ENCODE measurements at places on chromosomes 13 and 19.

DNA sequence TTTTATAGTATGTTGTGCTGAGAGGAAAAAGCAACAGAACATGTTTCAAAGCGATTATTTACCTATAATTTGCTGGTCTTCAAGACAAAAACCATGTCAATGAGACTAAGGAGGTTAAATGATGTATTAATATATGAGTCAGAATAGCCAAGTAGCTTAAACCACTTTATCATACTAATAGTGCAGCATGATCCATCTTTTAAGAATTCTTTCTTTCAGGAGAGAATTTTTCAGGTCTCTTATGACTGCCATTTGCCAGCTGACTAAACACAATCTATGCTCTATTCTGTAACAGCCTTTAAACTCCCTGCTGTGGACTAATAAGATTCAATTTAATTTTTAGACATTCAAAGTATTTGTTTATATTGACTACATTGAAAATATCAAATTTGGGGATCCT, 93.7 kb downstream of the TRPC4 start:
- DNase-seq, result peak; percentile 72

- no peak for DNase-seq
These were observed 25.6 kb downstream of the EDNRB start for GRCh38 chr13:77893066-77893465.

- no peak for DNase-seq
These were observed 23.2 kb downstream of the RFX2 start for GRCh38 chr19:6087074-6087571.

DNA sequence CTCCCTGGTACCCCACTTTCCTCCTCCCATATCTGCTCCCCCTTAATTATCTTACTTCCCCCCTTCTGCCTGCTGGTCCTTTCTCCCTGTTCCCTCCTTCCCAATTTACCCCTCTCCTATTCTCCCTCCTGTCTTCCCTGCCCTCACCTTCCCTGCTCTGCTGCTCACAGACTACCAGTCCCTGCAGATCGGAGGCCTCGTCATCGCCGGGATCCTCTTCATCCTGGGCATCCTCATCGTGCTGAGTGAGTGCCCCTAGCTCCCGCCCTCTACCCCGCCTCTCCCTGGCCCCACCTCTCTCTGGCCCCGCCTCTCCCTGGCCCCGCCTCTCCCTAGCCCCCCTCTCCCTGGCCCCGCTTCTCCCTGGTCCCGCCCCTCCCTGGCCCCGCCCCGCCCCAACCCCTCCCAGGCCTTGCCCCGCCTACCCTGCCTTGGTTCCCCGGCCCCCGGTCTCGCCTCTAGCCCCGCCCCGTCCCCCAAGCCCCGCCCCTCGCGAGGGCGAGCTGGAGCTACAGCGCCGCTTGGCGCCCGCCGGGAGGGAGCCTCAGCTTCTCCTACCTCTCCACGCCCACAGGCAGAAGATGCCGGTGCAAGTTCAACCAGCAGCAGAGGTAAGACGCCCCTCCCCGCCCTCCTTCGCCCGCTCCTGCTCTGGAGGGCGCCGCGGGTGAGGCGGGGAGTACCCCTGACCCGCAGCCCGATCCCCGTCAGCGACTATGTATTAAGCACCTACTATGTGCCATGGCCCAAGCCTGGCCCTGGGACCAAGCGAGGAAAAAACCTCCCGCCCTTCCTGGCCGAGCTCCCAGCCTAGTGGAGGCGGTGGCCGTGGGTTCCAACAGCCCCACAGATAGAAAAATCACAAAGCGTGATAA, 1.9 kb upstream of the FXYD7 start:
- peak; percentile 84 for DNase-seq

DNA sequence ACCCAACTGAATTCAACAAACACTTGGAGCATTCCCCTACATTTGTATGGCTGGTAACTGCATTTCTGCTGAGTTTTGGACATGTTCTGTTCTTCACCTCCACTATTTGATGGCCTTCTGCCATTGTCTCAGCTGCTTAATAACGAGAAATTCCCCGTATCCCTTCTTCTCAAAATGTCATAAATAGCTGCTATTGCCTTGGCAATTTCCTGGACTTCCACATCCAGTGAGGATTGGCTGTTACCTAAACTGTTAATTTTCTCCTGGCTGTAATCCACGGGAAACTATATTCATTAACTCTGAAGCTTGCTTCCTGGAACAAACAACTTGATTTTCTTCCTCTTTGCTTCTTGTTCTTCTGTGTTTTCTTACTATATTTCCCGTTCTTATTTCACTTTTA, 69.5 kb upstream of the TDRD3 start:
- no peak for DNase-seq

DNA sequence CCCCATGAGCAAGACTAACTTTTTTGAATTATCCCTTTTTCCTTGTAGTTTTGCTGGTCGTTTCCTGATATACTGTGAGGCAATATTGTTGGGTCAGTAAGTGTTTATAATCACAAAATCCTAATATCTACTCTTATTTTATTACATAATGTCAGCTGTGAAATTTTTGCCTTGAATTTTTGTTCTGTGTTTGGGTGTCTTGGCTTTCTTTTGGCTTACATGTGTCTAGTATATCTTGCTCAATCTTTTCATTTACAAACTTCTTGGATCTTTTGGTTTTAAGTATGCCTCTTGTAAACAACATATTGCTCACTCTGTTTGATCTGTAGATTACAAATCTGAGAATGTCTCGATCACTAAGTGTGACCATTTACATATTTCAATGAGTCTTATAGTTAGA, 330.3 kb upstream of the ARGLU1 start:
- no peak for DNase-seq

DNA sequence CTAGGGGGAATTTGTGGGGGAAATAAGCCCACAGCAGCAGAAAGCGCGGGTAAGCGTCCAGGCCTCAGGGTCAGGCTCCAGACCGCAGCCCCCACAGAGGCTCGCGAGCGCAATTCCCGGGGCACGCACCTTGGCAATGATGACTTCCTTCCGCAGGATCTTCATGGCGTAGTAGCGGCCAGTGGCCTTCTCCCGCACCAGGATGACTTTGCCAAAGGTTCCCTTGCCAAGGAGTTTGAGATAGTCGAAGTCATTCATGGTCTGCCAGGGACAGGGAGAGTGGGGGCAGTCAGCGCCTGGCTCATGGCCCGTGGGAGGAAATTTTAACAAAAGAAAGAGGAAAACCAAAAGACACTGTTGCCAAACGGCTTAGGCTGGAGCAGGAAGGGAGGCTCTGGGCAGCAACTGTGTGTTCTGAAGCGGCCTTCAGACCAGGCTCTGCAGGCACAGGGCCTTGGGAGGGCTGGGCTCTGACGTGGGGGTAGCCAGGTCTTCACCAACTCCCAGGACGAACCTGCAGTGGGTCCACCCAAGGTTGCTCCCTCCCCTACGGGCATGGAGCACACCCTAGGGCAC, 15.4 kb upstream of the CCNP start:
- no peak for DNase-seq

DNA sequence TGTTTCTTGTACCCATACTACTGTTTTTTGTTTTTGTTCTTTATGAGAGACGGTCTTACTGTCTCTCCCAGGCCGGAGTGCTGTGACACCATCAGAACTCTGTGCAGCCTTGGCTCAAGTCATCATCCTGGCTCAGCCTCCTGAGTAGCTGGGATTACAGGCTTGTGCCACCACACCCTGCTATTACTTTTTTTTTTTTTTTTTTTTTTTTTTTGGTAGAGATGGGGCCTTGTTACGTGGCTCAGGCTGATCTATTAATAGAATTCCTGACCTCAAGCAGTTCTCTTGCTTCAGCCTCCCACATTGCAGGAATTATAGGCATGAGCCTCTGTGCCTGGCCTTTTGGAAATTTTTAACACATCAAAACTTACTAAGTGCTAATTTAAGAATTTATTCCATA, 2.9 kb upstream of the ZNF304 start:
- DNase-seq, result peak; percentile 18

Measured in fibroblast of upper back skin (primary cell).